ENCODE measurements at places on chromosomes 1 and 21.

DNA sequence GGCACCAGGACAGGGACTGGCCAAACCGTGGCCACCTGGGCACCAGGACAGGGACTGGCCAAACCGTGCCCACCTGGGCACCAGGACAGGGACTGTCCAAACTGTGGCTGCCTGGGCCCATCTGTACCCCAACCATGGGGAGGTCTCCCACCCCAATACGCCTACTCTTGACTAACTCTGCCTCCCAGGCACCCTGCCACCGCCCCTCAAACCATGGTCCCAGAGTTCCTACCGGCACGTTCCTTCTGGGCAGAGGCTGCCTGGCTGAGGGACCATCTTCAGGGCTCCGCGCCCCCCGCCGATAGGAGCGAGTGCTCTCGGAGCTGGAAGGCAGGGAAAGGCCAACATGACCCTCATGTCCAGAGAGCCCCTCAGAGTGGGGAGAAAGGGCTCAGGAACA, 6.3 kb upstream of the TCEA3 start:
- no peak for DNase-seq

DNA sequence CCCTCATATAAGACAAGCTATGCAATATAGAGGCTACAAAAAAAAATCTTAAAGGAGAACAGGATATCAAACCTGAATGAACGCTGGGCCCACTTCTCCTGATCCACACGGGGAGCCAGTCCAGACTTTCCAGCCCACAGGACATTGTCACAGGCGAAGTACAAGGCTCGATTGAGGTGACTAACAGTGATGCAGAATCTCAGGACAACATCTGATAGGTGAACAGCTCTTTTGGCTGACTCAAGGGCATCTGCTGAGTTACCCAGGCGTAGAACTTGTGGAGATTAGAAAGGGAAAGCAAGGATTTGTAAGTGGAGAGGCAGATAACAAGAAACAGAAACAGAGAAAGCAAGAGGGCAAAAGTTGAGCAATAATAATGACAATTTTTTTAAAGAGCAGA, 1.8 kb downstream of the PEX11B start:
- DNase-seq: no peak

- no peak for DNase-seq
Measured at GRCh38 chr21:26117324-26117971, 53.1 kb downstream of the APP start.

DNA sequence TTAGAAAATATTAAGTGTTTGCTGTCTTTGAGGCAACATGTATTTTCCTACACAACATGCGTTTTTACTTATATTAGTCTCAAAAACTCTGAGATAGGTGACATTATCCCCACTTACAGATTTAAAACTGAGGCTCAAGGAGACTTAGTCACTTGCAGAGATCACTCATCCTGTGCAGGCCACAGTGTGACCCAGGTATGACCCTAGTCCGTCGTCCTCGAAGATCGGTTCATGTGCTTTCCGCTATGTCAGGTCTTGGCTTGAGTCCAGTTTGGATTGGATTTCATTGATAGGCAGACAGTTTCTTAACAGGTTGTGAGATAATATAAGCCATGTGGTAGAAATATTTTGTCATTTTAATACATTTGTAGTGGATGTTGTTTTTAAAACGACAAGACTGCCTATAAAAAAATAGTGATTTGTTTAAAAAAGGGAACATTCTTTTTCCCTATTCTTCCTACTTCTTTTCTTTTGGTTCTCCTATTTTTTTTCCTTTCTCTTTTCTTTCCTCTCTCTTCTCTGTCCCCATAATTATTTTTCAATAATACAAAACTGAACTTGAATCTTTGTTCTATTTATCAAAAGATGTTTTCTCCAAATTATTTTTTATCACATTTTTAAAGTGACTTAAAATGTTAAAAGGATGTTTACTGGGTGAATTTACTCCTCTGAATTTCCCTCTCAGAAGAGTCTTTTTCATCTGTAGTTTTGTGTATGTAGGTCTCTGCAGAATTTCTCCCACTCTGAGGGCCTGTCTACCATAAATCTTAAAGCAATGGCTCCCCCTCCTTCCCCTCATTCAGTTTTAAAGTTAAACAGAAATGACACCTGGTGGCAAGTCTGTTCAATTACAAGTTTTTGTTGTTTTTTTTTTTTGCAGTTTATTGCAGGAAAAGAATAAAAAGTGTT, 81.8 kb downstream of the PHTF1 start:
- peak; percentile 15 for DNase-seq

DNA sequence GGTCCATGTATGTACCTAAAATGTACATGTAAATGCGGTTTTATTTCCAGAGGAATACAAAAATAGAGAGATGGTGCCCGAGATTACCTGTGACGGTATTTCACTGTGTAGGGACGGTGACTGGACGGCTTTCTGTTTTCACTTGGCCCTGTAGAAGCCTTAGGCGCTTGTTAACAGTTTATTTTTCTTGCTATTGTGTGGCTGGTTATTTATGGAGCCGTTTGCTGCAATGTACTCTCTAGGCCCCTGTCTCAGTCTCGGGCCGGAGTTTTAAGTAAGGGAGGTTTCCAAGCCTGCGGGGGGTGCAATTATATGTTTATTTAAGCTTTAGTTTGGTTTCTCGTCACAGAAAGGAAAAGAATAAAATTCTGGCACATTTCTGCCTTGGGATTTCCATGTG, 413 bp downstream of the EFCAB7 start:
- DNase-seq: no peak

DNA sequence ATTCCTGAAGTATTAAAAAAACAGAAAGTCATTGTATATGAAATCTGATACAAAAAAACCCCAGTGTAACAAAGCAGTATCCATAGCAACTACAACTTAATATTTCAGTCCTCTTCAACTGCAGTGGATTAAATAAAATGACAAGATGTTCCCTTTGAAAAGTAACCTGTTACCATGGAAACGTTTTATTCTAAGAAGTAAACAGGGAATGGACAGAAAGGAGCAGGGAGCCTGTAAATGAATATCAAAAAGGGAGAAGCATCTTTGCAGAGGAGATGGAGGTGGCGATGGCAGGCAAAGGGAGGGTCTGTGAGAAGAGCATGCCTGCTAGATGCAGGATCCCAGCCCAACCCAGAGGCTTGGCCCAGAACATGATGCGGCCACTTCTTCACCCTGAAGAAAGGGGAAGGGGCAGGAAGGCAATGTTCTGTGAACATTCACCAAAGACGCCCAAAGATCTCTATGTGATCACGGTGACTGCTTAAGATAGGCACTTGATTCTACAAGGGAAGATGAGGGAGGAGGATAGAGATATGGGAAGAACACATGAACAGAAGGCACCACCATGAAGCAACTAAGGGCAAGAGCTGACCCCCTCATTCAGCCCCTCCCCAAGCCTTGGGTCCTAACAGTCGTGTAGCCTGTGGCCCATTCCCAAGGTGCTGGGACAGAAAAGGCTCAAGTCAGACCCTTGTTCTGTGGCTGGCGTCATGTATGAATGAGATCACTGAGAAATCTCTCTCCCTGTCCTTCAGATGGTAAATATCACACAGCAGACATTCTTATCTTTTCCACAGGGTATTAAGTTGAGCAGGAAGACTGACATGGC, 200.0 kb downstream of the SLC45A1 start:
- DNase-seq: no peak

- no peak for DNase-seq
Measured at GRCh38 chr21:35400233-35400939, 351.3 kb upstream of the RUNX1 start.

GRCh38 chr1:67945733-67946374, 104.6 kb downstream of the DIRAS3 start:
- no peak for DNase-seq

GRCh38 chr1:115364046-115364779, 26.2 kb upstream of the NGF start:
- DNase-seq: no peak

- DNase-seq: no peak
Measured at GRCh38 chr1:107949467-107950253, 15.3 kb downstream of the VAV3 start.

DNA sequence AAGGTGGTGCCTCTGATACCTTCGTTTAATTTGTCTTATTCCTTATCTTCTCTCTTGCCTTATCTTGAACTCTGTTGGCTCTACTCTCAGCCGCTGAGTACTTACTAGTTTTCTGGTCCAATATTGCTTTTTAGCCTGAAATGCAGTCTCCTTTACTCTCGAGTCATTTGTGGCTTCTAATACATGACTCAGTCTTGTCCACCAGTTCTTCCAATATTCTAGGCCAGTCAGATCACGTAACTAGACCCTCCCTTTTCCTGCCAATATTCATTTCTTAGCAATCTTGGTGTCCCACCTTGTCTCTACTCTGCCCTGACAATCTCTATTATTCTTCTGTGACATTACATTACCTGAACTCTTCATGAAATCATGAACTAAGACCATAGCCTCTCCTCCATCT, 555.8 kb downstream of the DPYD start:
- DNase-seq: no peak

- DNase-seq: peak; percentile 73
Measured at GRCh38 chr1:204506969-204507316, 9.3 kb upstream of the MDM4 start.

DNA sequence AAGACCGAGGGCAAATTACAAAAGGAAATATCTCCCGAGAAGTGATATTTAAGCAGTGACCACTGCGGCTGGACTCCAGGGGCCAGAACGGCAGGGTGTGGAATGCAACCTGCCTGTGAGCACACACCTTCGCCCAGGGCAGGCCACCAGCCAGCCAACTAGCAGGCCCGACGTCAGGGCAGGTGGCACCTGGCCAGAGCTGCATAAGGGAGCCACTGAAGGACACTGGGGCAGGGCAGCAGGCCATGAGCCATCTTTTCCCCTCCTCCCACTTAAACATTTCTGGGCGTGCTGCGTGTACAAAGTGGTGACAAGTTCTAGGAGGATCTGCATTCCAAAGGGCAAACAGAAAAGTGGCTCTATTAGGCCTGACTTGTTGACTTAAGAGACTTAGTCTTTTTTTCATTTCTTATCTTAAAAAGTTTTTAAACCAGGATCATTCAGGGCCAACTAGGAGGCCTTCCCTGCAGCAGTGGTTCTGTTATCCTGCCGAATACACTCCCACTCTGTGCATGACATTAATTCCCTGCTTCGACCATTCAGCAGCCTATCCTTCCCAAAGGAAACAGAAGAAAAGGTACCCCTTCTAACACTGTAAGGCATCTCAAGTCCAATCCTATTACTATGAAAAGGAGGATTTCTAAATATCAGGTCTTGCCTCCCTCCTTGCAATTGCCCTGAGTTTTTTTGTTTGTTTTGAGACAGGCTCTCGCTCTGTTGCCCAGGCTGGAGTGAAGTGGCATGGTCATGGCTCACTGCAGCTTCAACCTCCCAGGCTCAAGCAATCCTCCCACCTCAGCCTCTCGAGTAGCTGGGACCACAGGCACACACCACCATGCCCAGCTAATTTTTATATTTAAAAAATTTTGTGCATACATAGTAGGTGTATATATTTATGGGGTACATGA, 96.3 kb downstream of the BCAR3 start:
- DNase-seq: no peak

DNA sequence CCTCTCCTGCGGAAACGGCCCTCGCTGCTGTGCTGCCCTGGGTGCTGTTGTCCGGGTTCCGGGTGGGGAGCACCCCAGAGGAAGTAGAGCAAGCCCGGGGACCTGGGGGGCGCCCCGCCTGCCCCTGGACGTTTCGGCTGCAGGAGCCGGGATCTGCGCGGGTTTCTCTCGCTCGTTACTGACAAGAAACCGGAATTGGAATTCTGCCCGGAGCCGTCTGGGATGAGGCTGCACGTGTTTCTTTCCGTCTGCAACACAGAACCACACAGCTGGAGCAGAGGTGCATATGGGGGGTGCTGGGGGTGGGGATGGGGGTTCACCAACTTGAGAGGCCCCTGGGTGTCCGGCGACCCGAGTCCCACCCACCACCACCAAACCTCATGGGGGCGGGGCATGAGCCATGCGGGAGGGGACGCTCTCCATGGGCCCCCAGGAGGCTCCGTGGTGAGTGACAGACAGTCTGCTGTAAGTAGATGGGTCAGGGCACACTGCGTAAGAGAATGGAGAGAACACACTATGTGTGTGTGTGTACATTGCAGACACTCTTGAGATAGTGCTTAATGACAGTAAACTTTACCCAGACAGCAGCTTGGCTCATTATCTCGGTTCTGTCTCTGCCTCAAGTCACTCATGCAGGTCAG, 261.4 kb upstream of the C1orf174 start:
- DNase-seq: no peak

GRCh38 chr1:109877776-109878175, 32.9 kb upstream of the CSF1 start:
- DNase-seq: no peak

DNA sequence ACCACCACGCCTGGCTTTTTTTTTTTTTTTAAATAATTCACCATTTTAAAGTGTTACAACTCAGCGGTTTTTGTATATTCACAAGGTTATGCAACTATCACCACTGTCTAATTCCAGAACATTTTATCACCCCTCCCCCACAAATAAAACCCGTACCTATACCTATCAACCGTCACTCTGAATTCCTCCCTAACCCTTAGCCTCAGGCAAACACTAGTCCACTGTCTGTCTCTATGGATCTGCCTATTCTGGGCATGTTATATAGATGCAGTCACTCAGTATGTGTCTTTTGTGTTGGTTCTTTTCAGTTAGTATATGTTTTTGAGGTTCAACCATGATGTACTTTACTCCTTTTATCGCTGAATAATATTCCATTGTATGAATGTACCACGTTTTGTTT, 19.3 kb upstream of the GRHL3 start:
- no peak for DNase-seq

GRCh38 chr1:201272799-201273198, 10.5 kb upstream of the PKP1 start:
- DNase-seq: no peak

DNA sequence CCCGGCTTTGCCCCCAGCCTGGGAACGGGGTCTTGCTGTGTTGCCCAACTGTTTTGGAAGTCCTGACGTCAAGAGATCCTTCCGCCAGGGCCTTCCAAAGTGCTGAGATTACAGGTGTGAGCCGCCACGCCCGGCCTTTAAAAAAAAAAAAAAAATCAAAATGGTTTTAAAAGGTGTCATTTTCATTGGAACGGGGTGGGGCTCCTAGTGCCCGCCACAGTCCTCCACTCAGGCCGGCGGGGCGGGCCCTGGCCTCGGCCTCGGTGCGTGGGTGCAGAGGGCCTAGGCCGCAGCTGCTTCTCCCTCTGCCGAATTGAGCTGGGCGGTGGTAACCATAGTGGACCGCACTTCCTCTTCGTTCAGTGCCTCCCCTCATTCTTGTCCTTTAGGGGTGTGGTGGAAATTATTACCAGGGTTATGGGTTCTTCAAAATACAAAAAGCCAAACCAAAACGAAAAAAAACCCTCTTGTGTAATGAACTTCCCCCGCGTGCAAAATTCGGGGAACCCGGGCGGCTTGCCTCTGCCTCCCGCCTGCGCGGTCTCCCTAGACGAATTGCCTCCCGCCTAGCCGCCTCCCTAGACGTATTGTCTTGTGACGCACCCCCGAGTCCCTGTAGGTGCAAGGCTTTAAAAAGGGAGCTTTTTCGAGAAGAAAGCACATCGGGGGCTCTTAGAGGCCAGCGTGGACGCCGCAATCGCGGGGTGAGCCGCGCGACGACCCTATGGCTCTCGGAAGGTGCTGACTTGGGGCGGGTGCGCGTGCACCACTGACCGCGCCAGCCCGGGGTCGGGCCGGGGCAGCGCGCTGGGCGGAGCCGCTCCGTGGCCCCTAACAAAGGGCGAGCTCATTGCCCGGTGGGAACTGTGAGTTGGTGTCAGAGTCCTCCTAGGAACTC, 10.5 kb upstream of the SPEN start:
- DNase-seq: no peak

- DNase-seq: no peak
Measured at GRCh38 chr1:190399233-190399632, 78.4 kb downstream of the BRINP3 start.

All from COLO829 (cell line).